Activated T-cell treated with anti-CD3 and anti-CD28 coated beads, Interleukin-2, amount 50 U/mL, for 72 hours (primary cell): ENCODE measurements at places on chromosomes 2 and 18.

DNA sequence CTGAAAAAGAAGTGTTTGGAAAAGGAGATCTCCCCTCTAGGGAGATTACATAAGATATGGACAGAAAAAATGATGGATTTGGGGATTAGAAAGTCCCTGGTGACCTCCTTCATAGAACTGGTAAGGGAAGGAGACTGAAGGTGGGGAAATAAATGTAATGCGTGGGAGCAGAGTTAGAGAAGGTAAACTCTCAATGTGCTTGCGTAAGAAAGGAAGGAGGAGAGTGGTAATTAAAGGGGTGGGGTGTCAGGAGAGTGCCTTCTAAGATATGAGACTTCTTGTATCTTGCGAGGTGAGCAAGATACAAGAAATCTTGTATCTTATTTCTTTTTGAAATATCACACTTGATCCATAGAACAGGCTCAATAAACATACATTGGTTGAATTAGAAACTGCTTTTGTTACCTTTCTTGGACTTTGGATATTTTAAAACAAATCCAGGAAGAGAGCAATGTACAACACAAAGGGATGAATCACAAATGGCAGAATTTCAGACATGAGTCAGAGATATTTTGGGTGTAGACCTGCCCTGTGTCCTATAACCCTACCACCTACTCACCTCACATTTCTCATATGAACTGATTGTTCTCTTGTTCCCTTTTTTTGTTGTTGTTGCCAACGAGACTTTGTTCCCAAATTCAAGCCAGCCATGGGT lies 342.4 kb downstream of the INSIG2 start:
- no peak for DNase-seq

GRCh38 chr2:199341123-199341522 lies 116.6 kb downstream of the SATB2 start:
- DNase-seq: no peak

GRCh38 chr2:31992934-31993333 lies 17.9 kb downstream of the MEMO1 start:
- no peak for DNase-seq

GRCh38 chr18:25561918-25562317 lies 210.0 kb upstream of the ZNF521 start:
- DNase-seq: peak; percentile 4

DNA sequence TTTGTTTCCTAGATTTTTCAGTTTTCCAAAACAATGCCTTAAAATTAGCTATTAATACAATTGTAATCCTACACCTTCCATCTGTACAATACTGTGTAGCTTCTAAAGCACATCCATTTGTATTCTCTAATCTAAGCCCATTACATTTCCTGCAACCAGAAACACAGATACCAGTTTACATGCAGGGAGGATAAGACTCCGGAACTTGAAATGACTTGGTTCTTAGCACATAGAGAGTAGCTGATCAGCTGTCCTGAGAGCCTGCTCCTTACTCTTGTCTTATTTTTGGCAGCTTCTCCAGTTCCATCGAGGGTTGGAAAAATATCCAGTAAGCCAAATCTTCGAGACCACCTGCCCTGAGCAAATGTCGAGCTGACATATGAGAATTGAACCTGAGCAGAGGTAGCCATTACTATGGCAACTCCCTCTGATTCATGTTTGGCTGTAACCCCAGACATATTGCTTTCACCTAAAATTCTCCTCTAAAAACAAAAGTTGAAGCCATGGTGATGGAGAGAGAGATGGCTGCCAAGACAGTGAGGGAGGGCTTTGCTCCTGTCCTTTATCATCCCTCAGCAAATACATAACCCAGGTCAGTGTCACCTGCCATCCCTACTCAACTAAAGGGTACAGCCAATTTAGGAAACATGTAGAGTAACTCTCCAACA lies 542.8 kb downstream of the IRS1 start:
- DNase-seq: no peak

GRCh38 chr2:153143540-153143939 lies 335.0 kb downstream of the RPRM start:
- DNase-seq: no peak

DNA sequence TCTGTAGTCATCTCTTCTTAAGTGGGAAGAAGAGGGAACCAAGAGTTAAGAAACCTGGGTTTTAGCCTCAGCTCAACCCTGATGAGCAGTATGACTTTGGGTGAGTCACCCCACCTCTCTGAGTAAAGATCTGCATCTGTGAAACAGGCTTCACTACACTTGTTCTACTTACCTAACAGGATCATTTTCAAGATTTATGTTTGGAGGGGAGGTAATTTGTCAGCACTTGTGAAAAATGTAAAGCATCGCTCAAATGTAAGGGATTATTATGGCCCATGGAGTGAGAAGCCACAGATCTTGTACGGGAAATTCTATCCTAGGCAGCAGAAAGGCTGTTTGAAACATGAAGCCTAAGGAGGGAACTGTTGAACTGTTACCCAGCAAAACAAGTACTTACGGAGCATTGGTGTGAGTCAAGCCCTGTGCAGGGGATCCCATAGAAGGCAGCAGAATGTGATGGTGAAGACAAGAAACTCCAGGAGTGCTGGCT lies 160.6 kb downstream of the PRKCE start:
- no peak for DNase-seq

GRCh38 chr2:236415684-236416444 lies 151.7 kb upstream of the ASB18 start:
- no peak for DNase-seq

GRCh38 chr2:9378433-9379390 lies 44.6 kb downstream of the ITGB1BP1 start:
- DNase-seq: no peak

DNA sequence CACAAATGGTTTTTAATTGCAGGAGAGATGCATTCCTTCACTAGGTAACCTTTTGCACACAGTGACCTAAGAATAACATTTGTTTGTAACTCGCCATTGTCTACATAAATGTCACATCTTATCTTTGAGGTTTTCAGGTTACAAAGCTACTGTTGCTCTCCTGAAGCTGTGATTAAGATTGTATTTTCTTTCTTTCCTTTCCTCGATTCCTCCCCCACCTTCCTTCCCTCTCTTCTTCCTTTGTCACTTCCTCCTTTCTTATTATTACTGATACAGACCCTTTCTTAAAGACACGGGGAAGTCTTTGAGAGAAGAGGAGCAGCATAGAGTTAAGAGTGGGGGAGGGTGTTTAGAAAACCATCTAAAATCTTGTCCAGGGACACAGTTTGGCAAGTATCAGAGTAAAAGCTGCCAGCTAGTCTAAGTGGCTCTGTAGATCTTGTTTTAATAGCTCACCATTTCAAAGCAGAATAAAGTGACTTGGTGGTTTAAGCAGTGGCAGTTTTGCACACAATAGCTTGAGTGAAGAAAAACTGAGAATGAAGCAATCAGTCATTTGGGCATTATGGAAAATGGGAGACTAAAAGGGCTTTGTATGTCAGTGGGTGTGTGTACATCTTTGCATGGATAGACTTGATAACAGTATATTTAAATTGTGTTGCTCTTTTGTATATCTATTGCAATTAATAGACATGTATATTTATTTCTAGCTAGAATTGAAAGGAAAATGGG lies 10.9 kb downstream of the CERS6 start:
- DNase-seq: no peak

DNA sequence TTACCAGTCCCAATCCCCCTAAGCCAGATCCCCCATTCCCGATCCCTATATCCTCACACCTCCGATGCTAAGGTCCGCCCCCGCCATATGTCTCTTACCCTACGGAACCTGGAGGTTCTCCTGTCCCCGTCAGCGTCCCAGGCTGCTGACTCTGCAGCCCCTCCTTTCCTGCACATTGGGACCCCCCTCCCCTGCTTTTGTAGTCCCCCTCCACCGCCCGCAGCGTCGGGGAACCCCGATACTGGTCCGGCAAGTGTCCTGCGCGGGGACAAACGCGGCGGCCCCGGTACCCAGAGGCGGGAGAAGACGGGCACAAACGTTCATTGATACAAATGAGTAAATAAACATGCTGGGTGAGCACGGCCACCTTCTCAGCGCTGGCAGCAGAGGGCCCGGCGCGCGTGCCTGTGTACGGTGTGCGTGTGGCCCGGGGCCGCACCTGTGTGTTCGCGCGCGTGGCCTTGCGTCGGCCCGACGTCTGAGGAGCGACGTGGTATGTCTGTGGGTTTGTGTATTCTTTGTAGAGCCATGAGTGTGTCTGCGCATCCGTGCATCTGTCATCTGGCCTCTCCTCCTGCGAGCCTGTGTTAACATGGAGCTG lies 2.0 kb upstream of the CYP26B1 start:
- DNase-seq: no peak
